CD4-positive, alpha-beta T cell treated with Interleukin-17A for 1 hour (primary cell): ENCODE measurements at places on chromosomes 6 and 20.

GRCh38 chr6:125358898-125359297, 57.1 kb upstream of the HDDC2 start:
- DNase-seq: no peak

DNA sequence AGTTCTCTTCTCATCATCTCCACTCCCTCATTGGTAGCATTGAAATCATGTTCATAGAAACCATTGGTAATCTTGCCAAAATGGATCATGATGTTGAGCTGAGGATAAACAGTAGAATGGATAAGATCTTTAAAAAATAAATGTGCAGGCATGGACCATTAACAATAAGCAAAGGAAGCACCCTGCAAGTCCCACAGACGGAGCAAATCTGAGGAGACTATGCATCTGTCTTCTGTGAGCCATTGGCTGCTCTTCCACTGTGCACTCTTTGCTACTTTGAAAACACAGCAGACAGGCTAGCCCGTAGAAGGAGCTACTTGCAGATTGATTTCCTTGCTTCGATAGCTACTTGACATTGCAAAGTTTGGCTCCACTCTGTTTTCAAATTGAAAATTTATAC, 535.0 kb downstream of the PKHD1 start:
- no peak for DNase-seq

GRCh38 chr6:31680226-31681134, at the start of gene LY6G5C:
TSS of gene LY6G5C (minus strand) at chr6:31681067. CDS start at chr6:31680373, 694 bp downstream.
- peak; percentile 79 for DNase-seq

DNA sequence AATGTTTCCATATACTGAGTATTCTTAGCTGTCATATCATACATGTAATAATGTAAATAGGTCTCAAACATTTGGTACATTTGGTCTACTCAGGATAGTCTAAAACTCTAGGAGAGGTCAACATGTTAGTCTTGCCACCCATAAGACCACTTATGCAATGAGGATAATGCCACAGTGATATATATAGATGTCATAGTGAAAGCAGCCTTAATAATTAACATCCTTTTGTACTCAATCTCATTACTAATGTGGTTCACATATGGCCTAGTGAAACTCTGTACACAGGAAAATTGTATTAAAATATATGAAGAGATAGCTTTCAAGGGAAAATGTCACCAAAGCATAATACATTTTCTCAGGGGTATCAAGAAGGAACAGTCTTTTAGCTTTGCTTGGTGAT, 577.9 kb downstream of the TFAP2B start:
- DNase-seq: no peak

GRCh38 chr6:27592481-27593199, 119.7 kb upstream of the ZNF184 start:
- peak; percentile 50 for DNase-seq

DNA sequence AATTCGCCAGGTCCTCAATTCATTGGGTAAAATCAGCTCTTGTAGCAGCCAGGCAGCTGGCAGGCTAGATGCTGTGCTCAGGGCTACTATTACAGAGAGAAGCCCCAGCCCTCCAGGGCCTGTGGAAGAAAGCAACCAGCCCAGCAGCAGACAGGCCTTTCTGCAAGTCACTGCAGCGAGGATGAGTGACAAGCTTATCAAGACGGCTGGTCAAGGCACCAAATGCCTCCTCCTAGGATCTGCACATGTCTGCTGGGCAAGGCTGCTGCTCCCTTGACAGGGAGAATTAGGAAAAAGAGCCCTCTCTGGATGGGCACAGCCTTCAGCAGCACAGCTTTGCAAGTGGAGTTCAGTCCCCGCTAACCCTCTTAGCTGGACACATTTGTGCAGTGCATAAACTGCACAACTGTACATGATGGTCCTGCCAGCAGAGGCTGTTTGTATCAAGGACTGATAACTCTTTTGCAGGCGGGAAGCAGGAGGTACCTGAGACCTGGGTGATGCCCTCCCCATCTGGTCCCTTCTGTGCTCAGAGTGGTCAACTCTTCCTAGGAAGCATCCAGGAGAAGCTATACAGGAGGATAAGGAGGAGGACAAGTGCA, 89.9 kb downstream of the CDC5L start:
- no peak for DNase-seq

GRCh38 chr6:146026873-146027272, 2.0 kb upstream of the GRM1 start:
- no peak for DNase-seq

DNA sequence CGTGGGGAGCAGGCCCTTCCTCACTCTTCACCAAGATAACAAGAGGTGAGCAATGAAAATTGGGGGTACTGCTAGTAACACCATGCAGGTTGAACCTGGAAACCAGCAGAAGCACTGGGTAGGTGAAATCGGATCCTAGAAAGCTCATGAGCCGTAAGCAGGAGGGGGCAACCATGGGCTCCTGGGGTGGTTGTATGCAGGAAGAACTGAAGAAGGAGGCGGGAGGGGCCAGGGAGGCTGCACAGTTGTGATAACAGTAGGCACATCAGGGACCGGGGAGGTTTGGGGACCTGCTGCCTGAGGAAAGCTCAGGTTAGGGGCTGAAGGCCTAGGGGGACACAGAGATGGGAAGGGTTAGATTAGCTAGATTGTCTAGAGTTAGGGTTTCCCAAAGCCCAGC, 5.6 kb upstream of the LY6G5C start:
- DNase-seq: no peak

- no peak for DNase-seq
These were observed 6.3 kb upstream of the LOC128125822 start for GRCh38 chr6:63565727-63566596.

- DNase-seq: no peak
These were observed 27.0 kb upstream of the AGPAT4 start for GRCh38 chr6:161300823-161301222.

- DNase-seq: no peak
These were observed 122.2 kb downstream of the ZDHHC14 start for GRCh38 chr6:157503018-157503747.

DNA sequence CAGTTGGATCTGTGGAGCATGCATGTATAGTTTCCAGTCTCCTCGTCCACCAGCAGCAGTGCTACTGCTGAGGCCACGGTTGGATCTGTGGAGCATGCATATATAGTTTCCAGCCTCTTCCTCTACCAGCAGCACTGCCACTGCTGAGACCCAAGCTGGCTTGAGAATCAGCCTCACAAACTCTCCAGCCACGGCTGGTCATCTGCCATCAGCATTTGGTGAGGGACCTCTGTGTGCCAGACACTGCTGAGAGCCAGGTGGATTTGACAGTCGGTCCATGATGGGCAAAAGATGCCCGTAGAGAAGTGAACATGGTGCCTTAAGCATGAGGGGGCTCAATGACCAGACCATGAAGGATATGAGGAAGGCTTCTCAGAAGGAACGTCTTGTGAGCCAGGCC, 46.4 kb downstream of the SLC9A8 start:
- no peak for DNase-seq

DNA sequence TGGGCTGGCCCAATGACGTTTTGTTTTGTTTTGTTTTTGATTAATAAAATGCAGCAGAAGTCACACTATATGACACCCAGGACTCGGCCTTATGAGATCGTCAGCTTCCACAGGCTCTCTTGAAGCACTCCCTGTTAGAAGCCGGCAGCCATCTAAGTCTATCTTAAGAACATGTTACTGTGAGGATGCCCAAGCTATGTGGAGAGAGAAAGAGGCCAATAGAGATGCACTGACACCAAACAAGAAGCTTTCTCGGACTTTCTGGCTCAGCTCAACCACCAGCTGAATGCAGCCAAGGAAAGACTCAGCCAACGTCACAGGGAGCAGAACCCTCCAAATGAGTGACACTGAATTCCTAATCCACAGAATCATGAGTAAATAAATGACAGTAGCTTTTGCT, 14.0 kb downstream of the SGK1 start:
- DNase-seq: no peak

DNA sequence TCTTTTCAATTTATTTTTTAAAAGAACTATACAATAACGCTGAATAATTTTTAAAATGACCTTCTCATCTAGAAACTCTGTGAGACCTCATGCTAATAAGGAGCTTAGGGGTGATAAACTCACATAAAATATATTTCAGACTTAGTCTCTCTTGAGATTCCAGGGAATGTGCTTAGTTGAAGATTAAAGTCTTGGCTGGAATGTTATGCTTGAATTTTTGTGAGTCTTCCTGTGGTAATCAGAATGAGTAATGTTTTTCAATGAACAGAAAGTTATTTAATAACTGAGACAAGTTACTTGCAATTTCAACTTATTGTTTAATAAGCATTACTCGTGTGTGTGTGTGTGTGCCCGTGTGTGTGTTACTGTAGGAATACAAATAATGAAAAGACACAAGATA, 379.9 kb upstream of the EPHA7 start:
- DNase-seq: no peak

DNA sequence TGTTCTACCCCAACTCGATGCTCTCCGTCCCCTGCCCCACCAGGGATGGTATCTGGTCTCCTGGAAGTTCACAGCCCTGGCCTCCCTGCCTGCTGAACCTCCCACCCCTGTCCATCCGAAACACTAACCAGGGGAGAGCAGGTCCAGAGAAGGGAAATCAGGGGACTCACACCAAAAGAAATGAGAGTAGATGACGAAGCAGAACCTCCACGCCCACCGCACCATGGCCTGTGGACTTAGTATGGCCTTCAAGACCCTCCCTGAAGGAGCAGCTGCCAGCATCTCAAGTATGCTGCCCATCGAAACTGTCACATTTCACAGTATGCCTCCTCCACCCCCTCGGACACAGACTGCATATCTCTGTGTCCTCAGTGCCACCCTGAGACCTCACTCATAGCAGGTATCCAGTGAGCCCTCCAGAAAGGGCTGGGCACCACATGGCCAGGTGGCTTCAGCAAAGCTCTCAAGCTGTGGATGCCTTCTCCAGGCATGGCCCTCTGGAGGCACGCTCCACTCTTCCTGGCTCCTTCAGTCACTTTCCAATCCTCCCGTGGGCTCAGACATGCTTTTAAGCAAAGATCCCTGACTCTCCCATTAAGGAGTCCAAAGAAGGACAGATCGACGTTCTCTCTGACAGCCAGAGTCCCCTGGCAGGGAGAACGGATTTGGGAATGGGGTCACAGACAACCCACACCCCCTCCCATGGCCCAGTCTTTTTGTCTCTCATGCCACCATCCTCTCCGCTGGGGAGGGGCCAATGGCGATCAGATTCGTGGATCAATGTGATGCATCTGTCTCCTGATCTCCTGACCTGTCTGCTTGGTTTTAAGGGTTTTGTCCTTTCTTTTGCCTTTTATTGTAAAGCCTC, 158.4 kb downstream of the ANKRD60 start:
- no peak for DNase-seq

DNA sequence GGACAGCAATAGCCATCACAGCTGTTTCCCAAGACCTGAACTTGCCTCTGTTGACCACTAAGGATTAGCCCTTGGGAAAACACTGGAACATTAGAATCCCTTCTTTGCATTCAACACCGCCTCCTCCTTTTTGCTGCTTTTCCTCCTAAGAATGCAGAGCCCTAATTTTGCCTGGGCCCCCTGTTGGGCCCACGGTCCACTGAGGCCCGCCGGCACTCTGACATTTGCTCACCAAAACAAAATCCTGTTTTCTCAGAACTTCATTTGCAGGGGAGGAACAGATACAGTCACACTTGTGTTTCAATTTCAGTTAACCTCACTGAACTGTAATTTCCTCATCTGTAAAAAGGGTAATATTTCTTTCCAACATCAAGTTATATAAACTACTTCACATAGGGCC, 116.0 kb upstream of the JARID2 start:
- DNase-seq: no peak

GRCh38 chr20:64080013-64080812, at the start of gene OPRL1:
TSS of gene OPRL1 (plus strand) at chr20:64080082. CDS start at chr20:64092721, 12,639 bp downstream.
- peak; percentile 62 for DNase-seq

DNA sequence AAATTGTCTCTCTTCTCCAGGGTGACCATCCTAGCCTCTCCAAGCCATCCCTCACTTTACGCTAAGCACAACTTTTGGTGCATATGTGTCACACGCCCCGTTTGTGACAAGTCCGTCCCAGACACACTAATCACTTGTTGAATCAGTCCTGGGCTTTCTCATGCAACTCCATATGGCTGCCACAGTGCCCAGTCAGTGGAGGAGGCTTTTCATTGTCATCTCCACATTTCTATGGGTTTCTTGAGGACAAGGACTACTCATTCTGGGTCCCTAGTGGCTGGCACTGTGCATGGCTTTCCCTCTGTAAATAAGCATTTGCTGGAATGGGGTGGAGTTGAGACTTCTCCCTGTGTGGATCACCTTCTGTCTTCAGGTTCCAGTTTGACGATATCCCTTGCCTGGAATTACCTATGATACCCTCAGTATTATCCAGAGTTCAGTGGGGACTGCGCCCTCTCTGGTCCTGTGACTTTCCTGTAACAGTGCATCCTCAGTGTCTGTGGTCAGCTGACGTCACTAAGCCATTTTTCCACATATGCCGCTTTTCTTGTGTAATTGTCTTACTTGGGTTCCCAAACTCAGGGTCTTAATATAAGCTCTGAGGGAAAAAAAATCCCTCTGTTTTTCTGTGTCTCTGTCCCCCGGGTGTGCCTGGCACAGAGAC, 59.8 kb upstream of the MYL9 start:
- no peak for DNase-seq

DNA sequence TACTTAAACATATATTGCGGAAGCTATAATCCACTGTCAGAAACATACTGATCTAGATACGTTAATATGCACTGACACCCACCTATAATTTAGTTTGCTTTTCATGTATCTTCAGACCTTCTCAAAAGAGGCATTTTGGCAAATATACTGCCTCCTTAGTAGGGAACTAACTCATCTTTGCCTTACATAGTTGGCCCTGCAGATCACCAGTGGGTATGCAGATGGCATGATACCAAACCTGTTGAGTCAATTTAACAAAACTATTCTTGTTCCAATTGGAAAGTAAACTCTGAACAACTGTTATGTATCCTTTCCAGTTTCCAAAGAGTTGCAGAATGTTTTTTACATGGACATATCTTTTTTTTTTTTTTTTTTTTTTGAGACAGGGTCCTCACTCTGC, 35.6 kb upstream of the TBC1D20 start:
- no peak for DNase-seq

DNA sequence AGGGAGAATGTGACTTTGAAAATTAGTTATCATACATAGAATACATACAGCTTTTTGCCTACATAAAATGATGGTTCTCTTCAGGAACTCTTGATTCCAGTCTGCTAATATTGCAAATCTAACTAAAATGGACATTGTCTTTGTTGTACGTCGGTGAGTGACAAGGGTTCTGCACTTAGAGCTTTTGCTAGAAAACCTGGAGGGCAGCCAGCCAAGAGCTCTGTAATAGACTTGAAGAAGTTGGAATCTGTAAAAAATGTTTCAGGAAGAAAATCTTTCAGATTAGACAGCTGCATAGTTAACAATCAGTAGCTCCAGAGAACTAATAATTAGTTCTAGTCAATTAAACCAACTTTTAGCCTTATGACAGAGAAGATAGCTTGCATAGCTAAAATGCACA, 138.3 kb downstream of the FLRT3 start:
- DNase-seq: no peak

DNA sequence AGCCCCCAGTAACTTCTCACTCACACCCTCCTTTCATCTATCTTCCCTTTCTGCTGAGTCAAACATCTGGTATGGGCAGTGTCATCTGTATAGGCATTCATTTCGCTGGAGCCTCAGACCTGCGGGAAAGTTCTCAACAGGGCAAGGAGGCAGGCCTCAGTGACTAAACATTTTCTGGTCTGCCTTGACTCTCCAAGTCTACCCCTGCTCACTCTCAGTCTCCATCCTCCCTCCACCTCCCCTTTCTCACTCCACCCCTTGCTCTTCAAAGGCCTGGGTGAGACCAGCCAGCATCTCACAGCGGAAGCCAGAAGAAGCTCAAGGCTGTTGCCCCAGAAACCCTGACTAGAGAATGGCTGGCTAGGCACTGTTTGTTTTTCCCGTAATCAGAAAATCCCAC, 105.0 kb upstream of the BEND6 start:
- DNase-seq: no peak

- DNase-seq: no peak
These were observed 35.8 kb downstream of the PTCHD4 start for GRCh38 chr6:48075181-48075580.

GRCh38 chr6:105794239-105794638, 291.9 kb upstream of the PRDM1 start:
- DNase-seq: no peak
